ENCODE measurements at places on chromosomes 2 and 18.

- no peak for DNase-seq
Measured at GRCh38 chr2:67400560-67401485, 3.7 kb downstream of the ETAA1 start.

- DNase-seq, result no peak
Measured at GRCh38 chr2:69779258-69780001, 37.5 kb downstream of the ANXA4 start.

DNA sequence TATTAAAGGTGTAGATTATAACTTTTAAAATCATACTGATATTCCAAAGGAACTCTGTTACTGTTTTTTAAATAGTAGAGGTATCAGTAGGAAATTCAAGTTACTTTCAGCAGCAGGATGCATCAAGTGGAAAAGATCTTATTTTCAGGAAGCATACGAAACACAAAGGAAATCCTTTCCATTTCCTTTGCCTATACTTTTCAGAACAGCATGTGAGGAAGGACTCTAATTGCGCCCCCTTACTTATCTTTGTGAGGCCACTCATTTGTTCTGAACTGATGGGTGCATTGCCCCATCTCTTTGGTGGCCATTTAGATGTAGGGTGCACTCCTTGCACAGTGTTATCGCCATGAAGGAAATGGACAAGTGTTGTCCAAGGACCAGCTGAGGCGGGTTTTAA, 145.3 kb downstream of the BABAM2 start:
- DNase-seq, result peak; percentile 4

DNA sequence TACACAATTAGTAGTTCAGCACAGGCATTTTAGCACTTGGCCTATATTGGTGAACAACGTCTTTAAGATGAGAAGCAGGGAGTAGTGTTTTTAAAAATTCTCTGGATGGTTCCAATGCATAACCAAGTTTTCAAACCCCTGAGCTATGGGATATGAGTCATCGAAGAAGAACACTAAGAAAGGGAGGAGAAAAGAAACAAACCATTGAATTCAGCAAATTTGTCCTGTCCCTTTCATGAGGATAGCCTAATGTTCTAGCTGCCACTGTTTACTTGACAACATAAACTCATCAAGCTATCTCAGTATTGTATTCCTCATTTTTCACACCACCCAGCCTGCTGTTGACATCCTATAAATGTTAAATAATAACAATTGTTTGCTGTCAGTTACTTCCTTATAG, 158.0 kb downstream of the BARD1 start:
- DNase-seq, result no peak

- no peak for DNase-seq
Measured at GRCh38 chr2:32418778-32419177, 62.0 kb downstream of the BIRC6 start.

- no peak for DNase-seq
Measured at GRCh38 chr2:16255120-16255519, 314.8 kb downstream of the MYCN start.

GRCh38 chr2:185790361-185790760, 51.8 kb downstream of the FSIP2 start:
- DNase-seq, result no peak

DNA sequence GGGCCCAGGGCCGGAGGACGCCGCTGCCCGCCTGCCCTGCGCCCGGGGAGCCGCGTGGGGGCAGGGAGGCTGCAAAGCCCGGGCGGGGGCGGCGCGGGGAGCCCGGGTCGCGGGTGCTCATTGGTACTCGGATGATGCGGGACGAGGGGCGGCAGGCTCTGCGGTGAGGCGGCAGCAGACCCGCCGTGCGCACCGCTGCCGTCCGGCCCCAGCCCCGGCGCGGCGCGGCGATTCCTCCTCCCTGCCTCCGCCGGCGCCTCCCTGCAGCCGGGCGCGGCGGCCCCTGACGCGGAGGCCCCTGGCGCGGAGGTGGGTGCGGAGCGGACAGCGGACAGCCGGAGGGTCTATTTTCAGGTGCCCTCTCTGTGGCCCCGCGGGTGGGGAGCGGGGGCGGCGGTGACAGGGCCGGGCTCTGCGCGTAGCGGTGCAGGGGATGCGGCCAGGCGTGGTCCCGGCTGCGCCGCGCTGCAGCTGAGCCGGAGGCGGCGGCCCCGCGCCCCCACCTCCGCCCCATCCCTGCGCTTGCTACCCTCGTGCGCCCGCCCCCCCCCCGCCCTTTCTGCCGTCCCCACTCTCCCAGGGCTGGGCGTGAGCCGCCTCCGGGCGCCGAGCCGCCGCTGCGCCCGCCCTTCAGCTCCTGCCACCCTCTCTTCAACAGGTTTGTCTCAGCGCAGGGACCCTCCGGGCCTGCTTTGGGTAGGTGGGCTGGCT, 640 bp downstream of the SPTBN1 start:
- no peak for DNase-seq

- DNase-seq, result no peak
Measured at GRCh38 chr2:11870064-11870463, 123.6 kb downstream of the LPIN1 start.

DNA sequence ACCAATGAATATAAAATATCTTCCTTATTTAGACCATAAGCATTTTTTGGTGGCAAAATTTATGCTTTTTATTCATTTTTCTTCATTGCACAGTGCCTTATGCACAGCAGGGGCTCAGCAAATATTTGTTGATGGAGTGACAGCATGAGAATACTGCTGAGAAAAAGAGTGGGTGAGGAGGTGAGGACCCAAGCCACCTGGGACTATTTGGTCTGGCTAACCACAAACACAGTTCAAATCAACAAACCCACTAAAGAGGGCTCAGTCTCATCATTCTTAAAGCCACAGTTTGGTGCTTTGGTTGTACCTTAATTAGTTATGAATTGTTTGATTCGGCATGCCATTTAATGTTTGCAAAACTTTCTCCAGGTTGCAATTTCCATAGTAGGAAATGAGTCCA, 183.5 kb upstream of the ZNF521 start:
- no peak for DNase-seq

DNA sequence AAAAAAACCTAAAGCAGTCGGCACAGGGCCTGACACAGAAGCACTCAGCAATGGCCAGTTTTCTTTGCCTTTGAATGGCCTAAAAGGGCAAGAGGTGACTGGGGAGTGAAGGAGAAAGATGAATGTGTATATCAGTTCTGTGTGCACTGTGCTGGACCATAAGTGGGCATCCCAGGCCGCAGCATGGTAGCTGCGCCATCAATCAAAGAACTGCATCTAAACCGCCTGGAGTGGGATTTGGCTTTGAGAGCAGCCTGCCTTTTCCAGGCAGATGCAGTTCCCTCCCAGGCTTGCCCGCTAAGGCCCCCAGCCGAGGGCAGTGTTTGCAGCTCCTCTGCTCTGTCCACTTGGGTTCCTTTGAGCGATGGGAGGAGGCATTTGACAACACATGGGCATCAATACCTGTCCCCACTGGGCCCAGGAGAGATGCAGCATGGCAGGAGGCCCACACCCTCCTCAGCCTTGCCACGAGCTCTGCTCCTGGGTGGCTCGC, 144.1 kb downstream of the FAM210A start:
- no peak for DNase-seq

GRCh38 chr18:64333584-64333983, 184.7 kb upstream of the LINC00305 start:
- DNase-seq, result no peak

DNA sequence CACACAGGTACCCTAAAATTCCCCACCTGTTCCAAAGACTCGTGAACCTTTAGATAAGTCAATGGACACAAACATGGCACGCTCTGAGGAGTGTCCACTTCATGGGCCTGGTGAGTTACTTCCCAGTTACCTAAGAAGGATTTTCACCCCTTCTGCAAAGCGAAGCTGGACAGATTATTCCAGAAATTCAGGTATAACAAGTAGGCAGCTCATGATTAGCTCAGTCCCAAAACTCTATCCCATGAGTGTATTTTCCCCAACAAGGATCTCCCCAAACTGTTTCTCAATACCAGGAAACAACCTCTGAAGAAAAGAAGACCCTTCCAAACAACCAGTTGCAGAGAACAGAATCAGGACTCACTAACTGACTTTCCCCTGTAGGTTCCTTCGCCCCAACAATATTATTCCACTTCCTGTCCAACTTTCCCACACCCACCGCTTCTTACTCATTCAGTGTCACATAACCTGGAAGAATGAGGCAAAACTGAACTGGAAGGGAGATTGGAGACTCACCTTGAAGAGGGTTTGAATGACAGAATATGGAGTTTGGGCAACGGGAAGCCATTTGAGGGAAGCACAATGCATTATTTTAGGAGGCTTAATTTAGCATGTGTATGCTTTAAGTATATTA, 120.1 kb downstream of the ANTXR1 start:
- DNase-seq, result no peak

- DNase-seq, result no peak
Measured at GRCh38 chr2:177183860-177184259, 28.7 kb upstream of the HNRNPA3 start.

- DNase-seq, result no peak
Measured at GRCh38 chr2:2656115-2657011, 325.3 kb upstream of the MYT1L start.

GRCh38 chr2:143729296-143729814, 600.1 kb downstream of the ARHGAP15 start:
- no peak for DNase-seq

- no peak for DNase-seq
Measured at GRCh38 chr2:8822218-8822617, 15.2 kb downstream of the KIDINS220 start.

DNA sequence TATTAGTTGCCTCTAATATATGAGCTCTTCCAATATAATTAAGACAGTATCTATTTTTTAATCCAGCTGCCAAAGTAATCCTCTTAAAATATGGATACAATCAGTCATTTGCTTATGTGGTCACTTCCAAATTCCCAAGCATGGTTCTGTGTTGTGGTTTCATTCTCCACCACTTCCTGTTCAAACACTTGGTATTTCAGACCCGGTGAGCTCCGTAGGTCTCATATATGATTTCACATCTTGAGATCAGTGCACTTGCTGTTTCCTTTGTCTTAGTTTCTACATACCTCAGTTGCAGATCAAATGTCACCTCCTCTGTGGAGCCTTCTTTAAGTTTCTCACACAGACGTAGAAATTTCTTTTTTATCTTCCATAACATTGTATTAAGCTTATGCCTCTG, 254.2 kb downstream of the KCNS3 start:
- DNase-seq, result no peak

- no peak for DNase-seq
Measured at GRCh38 chr2:224461391-224461790, 59.5 kb upstream of the FAM124B start.

DNA sequence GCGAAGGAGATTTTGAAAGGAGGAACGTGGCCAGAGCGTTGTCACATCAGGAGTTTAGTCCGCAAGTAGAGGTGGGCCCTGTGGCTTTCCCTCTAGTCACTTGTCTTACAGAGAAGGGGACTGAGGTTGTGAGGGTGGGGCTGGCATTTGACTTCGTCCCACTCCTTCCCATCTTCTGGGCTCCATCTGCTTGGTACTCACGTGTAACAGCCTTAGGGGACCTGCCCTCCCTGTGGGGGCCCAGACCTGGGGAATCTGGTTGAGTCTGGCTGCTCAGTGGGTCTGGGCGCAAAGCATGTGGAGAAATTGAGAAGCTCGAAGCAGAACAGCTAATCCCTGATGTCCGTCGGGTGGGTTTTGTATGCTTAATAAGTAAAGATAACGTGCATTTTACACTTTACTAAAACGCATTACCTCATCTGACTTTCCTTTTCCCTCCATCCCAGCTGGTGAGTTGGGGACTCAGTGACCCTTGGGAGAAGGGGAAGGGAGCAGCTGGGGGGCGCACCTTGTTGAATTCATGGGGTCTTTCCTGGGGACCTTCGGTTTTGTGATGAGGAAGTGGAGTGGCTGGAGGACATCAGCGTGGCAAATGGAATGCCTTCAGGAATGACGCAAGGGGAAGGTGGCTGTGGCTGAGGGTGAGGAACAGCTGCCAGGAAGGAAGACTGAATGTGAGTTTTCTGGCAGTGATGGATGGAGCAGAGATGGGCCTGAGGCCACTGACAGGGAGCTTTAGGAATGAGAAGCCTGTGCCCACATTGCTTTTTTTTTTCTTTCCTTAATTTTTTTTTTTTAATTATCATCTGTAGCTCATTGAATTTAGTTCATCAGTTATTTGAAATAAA, 44.8 kb downstream of the ASAP2 start:
- no peak for DNase-seq

- no peak for DNase-seq
Measured at GRCh38 chr2:190666895-190667294, 18.0 kb downstream of the NAB1 start.

- DNase-seq, result no peak
Measured at GRCh38 chr2:239288237-239288636, 112.6 kb downstream of the HDAC4 start.

GRCh38 chr2:25314514-25315315, 27.0 kb downstream of the DNMT3A start:
- peak; percentile 59 for DNase-seq

- DNase-seq, result no peak
Measured at GRCh38 chr2:8346706-8347430, 335.0 kb upstream of the ID2 start.

- peak; percentile 83 for DNase-seq
Measured at GRCh38 chr2:73212448-73213176, 1.4 kb upstream of the SMYD5 start.

- DNase-seq, result no peak
Measured at GRCh38 chr18:9281780-9282179, 52.8 kb upstream of the TWSG1 start.

- no peak for DNase-seq
Measured at GRCh38 chr2:181528441-181528840, 71.3 kb downstream of the ITGA4 start.

DNA sequence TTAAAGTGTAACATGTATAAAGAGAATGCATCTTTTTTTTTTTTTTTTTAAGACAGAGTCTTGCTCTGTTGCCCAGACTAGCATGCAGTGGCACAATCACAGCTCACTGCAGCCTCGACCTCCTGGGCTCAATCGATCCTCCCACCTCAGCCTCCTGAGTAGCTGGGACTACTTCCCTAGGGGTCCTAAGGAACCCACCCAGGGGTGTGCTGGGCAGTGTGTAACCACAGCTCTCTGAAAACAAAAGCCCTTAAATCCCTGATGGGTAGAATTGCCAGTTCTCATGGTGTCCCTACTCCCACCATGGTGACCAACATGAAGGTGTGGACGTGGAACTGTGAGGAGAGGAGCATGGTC, 105.6 kb upstream of the ST3GAL5 start:
- DNase-seq, result no peak

DNA sequence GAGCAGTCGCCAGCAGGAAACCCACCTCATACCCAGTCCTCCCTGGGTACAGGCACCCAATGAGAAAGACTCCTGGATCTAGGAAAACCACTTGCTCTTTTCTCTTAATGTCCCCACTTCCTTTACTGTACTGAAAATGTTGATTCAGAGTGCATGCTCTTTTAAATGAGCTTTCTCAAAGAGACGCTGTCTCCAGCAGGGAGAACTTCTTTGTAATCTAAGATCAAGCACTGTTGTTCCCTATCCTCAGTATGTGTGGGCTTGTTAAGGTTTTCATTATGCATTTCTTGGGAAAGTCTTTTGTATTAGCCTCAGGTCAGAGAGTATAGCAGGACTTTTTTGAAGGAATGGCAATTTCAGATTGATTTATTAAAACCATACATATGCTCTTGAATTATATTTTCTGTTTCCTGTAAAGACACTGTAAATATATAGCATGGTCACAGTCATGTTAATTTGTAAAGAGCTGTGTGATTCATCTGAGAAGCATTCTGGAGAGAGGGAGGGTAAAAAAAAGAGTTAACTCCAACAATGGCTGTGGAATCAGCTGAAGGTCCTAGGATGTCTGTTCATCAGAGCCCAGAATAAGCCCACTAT, 178.1 kb downstream of the MGAT5 start:
- DNase-seq, result no peak

GRCh38 chr2:105866216-105867185, 121.8 kb downstream of the NCK2 start:
- no peak for DNase-seq

Measured in endothelial cell (in vitro differentiated cells).